ENCODE measurements at places on chromosomes 7 and 10. TPM values are rescaled to one million over a fixed set of nuclear protein-coding genes. Genes with fewer than 3 reads are reported as not detected.

GRCh38 chr10:116141855-116142254, 131.2 kb downstream of the GFRA1 start:
- DNase-seq: no peak

Gene YAE1
- total RNA-seq: 12.3 TPM

- DNase-seq: no peak
These were observed 4.5 kb downstream of the GRID1 start for GRCh38 chr10:86362129-86362527.

Gene DDX50
- total RNA-seq: 38.8 TPM

Gene BMPER
- total RNA-seq: not detected

DNA sequence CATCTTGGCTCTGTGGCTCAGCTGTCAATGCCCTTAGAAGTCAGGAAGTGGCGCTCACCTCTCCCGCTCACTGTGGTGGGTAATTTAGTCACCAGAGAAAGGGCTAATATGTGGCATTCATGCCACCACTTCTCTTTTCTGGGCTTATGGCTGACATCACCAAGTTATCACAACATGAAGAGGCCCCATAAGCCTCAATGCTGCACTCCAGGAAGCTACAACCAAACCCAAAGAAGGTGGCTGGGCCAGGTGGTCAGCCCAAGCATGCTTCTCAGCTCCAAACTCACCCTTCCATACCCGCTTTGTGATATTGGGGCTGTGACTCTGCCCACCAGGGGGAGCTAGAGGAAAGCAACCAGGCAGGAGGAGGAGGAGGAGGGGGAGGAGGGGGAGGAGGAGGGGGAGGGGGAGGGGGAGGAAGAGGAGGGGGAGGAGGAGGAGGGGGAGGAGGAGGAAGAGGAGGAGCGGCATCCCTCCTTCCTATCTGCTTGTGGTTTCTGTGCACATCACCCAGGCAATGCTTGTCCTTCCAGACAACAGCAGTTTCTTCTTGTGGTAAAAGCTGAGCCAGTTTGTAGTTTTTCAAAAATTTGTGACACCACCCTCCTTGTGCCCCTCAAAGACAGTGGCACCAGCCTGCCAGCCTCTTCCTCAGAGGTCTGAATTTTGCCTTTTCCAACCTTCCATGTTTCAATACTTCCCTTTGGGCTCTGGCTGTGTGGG, 42.1 kb downstream of the CYP26A1 start:
- peak; percentile 32 for DNase-seq

Gene RET
- total RNA-seq: not detected

Data from GM12878 (cell line).